ENCODE measurements at places on chromosomes 13 and 19.

GRCh38 chr13:21043898-21044297 is 17.5 kb downstream of the LATS2 start:
- no peak for DNase-seq

DNA sequence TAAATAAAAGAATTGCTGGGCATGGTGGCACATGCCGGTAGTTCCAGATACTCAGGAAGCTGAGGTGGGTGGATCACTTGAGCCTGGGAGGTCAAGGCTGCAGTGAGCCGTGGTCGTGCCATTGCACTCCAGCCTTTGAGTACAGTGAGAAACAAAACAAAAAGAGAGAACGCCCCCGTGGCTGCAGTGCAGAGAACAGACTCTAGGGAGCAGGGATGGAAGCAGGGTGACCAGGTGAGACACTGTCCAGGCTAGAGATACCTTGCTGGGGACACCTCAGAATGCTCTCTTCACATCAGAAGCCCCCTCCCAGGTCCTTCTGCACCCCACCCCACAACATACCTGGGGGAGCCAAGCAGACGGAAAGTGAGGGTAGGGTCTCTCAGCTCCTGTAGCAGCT is 24.8 kb downstream of the MAP4K1 start:
- no peak for DNase-seq

- no peak for DNase-seq
Measured at GRCh38 chr19:49492573-49493405, 3.4 kb upstream of the RPS11 start.

GRCh38 chr13:112869202-112870050 is 99.6 kb upstream of the MCF2L start:
- no peak for DNase-seq

DNA sequence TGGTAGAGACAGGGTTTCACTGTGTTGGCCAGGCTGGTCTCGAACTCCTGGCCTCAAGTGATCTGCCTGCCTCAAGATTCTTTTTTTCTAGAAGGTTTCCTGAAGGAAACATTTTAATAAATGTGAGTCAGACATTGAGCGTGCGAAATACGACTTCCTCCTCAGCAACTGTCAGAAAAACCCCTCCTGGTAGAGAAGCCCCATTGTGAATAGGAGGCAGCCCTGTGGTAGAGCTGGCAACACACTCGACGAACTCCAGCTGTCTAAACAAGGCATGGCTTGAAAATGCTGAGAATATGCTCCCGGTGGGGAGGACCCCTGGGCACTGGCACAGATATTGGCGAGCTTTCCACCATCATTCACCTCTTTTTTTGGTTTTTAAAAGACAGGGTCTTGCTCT is 9.8 kb downstream of the ZNF333 start:
- no peak for DNase-seq

GRCh38 chr13:40399756-40400155 is 266.7 kb downstream of the FOXO1 start:
- no peak for DNase-seq

- no peak for DNase-seq
Measured at GRCh38 chr13:61162636-61163035, 253.0 kb downstream of the PCDH20 start.

- DNase-seq = no peak
Measured at GRCh38 chr19:16942583-16942982, 53.8 kb downstream of the F2RL3 start.

GRCh38 chr13:74625541-74625940 is 491.3 kb upstream of the KLF12 start:
- DNase-seq = no peak

DNA sequence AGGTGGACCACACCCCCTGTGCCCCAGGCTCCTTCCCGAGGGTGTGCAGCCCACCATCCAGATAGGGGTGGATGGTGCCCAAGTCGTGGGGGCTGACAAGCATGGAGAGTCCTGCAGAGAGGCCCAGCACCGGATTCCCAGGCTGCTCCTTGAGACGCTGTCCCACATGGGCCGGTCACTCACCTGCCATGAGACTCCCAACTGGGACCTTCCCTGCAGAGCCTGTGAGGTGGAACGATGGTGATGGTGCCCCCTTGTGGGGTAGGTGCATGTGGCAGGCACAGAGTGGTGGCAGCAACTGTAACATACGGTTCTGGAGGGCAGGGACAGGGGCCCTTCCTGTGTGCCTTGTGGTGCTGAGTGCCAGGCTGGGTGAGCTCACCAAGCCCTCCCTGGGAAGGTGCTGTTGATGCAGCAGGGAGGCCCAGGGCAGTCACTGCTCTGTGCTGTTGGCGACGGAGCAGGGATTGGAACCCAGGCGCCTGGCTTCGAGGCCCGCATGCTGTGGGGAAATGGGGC is 33.1 kb downstream of the PPP1R37 start:
- DNase-seq = peak; percentile 55

DNA sequence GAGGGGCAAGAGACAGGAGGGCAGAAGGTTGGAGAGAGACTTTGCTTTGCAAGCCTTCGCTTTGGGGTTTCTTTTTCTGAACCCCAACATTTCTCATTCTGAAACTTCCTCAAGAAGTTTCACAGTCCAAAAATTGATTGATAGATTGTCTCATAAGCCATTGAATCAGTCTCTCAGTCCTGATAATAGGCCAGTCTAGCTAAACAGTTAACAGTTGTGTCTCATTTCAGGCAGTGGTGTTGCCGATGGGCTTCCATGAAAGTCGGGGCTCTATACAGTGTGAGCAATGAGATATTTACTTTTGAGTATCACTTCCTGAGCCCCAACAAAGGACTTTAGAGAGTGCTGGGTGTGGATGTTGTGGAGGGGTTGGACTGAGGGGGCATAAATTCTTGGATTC is 26.5 kb upstream of the SPRY2 start:
- DNase-seq = no peak

- no peak for DNase-seq
Measured at GRCh38 chr13:73372666-73373627, 314.1 kb downstream of the KLF5 start.

DNA sequence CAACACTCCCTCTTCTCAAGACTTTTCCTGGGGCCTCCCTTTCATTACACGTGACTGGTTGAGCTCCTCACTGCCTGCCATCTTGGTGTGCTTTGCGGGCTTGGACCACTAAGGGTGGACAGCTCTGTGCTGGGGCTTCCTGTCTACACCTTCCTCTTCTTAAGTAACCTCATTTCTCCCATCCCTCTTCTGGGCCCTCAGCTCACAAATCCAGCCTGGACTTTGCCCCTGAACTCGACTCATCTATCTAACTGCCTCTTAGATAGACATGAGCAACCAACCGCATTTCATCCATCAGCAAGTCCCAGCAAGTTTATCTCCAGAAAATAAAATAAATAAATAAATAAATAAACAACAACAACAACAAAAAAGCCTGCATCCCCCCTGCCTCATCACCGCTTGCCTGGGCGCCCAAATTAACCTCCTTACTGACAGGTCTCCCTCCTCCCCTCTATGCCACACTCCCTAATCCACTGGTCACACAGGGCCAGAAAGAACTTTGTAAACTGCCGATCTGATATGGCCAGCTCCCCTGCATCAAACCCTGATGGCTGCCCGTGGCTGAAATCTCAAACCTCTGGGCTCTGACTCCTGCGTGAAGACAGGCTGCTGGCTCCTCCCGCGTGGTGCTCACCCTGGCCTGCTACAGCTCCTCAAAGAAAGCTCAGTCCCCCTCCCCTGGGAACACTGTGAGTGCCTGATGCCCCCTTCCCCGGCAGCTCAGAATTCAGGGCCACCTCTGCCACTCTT is 7.8 kb downstream of the ISOC2 start:
- no peak for DNase-seq

DNA sequence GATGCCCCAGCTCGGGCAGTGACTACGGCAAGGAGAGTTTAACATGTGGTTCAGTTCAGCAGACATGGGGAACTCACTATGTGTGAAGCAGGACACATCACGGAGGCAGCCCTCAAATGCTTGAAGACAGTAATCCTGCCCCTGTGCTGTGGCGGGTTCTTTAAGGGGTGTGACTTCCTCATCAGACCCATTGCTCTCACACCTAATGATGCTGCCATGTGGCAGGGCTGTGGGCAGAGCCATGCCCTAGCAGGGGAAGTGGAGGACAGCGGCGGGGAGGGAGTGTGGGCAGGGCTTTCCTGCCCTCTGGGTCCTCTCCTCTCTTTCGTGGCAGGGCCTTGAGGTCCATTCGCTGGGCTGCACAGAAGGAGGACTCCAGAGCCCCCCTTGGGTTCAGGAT is 131.1 kb upstream of the GJB6 start:
- DNase-seq = no peak

GRCh38 chr13:42148538-42148937 is 100.1 kb downstream of the DGKH start:
- peak; percentile 18 for DNase-seq

GRCh38 chr13:100646030-100646673 is 28.4 kb downstream of the TMTC4 start:
- no peak for DNase-seq

DNA sequence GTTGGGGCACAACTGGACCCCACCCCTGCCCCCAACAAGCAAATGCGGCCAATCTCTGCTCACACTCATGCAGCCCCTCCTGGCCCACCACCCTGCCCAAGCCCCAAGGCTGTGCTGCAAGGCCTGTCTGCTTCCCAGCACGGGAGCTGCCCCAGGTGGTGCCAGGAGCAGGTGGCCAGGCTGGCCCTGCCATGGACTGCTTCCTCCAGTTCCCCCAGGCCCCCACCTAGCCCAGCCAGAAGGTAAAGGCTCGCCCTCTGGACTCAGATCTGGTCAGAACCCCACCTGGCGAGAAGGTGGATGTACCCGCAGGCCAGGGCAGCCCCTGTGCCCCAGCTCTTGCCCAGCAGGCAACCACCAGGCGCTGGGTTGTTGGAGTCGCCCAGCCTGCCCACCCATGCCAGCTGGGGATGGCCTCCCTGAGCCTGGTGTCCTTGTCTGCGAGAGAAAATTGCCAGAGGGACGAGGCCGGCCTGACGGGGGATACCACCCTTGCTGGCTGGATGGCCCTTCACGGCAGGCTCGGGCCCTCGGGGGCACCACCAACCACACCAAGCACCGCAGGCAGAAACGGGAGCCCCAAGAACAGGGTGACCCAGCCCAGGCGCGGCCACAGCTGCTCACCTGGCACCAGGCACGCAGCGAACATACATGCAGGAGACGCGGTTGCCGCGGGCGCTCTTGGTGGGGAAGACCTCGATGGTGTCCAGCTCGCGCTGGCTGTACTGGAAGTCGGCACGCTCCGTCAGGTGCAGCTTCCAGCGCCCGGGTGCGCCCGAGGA is 4.5 kb downstream of the ABHD17A start:
- no peak for DNase-seq

DNA sequence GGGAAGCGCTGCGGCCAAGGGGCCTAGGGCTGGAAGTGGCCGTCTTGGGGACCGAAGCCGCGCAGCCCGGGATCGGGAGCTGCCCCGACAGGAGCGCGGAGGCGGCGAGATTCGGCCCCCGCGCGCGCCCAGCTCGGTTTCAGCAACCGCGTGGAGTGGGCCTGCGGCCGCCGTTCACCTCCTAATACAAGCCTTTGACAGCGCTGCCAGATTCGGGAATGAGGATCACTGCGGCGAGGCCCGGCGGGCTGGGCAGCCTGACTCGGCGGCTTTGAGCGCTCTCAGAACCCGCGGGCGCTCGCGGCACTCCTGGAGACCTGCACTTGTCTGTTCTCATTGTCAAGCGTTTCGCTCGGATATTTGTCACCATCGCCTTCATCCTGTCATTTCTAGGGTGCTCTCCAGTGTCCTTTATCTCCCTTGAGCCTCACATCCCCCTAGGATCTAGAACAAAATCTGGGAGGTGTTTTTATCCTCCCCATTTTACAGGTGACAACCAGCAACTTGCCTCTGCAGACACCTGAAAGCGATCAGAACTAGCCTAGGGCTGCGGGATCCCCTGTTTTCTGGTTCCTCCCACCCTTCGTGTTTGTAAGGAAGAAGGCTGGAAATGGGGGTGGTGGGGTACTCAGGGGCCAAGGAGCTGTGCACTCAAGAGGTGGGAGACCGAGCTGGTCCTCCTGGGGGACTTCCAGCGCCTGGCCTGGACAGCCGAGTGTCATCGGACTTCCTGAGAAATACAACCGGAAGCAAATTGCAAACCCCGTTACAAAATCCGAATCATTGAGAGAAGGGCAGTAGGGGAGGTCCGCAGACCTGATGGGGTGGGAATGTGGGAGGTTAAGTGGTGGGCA is 1.5 kb upstream of the CDX2 start:
- DNase-seq = no peak

All from Jurkat, Clone E6-1 (cell line).